Naive thymus-derived CD4-positive, alpha-beta T cell (primary cell): ENCODE measurements at places on chromosomes 4 and X.
A peak's percentile ranks its signal among the peaks of the same experiment; 100 is the strongest.

DNA sequence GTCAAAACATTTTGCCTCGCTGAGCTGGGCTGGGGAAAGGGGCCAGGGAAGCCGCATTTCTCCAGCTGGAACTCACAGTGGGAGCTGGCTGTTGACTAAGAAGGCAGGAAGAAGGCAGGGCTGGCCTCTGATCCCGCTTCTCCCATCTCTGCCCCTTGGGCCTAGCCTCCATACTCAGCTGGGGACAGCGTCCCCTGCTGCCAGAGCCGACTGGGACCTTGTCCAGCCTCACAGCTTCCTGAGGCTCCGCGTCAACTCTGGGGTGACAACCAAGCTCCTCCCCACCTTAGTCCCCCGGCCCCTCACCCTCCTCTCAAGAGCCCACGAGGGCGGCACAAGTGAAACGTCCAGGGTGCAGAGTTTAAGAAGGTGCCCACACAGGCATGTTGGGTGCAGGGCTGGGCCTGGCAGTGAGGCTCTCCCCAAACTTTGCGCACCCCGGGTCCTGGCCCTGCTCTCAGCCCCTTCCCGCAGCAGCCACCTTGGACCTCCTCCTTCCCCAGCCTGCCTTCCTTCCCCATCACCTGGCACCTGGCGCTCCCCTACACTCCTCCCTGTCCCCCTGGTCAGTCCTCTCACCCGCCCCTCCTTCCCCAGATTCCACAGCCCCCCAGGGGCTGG lies 100.8 kb downstream of the PSAPL1 start:
- DNase-seq: no peak

GRCh38 chr4:6492027-6492590 lies 19.7 kb upstream of the PPP2R2C start:
- no peak for DNase-seq

DNA sequence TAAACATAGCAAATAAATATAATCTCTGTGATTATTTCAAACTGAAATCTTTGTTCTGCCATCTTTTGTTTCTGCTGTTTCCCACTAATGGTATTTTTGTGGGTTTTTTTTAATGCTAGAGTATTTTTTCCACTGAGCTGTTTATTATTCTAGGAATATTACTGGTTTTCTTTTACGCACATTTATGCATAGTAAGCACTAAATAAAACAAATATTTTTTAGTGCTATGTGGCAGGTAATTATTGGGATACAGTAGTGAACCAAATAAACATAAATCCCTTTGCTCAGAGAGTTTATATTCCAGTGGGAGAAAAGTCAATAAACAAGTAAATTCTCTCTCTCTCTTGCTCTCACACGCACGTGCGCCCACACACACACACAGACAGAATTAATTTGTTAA lies 397.4 kb downstream of the PRDM5 start:
- no peak for DNase-seq

DNA sequence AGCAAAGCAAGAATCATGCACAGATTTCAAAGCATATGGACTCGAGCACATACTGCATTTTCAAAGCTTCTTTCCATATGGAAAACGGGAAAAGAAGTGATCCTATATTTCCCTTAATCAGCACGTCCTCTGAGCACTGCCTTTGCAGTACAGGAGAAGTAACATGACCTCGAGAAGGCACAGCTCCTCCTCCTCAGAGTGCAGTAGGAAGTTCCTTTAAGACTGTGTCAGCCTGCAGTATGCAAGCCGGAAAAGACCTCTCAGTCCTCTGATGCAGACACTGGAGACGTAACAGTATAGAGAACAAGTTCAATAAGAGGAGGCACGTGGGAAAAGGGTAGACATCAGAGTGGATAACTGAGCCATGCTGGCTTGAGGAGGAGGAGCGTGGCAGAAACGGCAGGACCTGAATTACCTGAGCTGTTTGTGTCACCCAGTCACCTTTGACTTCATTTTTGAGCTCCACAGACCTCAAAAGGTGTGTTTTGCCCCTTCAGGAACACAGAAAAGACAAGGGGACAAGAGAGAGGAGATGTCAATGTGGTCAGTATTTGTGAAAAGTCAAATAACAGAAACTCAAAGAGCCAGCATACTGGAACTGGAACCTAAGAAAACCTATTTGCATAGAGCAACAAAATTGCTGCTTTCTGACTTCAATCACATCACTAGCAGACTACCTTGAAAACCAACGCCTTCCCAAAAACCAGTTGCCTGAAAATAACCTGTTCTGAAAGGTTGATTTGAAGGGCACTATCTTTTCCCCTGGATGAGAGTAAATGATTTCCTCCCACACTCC lies 20.8 kb downstream of the IRF2 start:
- peak; percentile 63 for DNase-seq

DNA sequence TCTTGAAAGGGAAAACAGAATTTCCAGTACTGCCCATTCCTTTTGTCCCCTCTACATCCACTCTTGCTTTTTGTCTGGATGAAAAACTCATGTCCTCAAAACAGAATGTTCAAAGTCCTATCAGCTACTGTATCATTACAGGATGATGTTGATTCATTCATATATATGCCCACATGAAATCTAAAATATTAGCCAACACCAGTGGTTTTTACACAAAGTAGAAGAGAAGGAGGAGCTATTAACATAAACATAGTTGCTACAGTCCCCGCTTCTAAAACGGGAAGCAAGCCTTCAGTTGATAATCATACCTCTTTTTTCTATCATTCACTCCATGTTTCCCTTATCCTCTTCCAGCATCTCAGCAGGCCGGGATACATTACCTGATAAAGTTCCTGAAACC lies 7.7 kb upstream of the THOC2 start:
- no peak for DNase-seq

DNA sequence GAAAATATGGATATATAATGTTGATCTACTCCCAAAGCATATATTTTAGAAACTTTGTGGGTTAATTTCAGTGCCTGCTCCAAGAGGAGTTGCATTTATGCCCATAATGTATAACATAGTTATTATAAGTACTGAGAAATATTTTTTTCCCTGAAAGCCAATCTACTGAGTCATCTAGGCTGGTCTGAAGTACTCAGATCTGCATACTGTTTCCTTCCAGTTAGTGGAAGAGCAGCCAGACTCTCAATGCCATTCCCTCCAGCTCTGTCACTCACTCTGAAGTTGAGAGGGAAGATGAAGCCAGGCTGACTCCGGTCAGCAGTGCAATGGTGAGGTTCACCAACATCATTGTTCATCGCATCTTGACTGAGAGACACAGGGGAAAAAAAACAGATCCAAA lies 505.1 kb downstream of the PPARGC1A start:
- DNase-seq: no peak

DNA sequence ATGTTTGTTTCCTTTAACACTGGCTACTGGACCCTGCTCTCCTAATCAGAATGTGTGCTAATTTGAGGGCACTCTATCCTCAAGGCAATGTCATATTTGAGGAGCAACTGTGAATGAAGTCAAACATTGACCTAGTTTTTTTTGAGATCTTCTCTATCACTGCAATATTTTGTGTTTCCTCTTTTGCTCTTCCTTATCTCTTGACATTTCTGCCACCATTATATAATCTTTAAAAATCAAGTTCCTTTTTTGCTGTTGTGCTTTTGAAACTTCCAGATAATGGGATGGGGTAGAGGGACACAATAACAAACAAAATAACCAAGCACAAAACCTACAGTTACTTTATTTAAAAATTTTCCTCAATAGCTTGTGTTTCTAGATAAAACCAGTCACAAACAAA lies 7.4 kb upstream of the WDFY3 start:
- no peak for DNase-seq

DNA sequence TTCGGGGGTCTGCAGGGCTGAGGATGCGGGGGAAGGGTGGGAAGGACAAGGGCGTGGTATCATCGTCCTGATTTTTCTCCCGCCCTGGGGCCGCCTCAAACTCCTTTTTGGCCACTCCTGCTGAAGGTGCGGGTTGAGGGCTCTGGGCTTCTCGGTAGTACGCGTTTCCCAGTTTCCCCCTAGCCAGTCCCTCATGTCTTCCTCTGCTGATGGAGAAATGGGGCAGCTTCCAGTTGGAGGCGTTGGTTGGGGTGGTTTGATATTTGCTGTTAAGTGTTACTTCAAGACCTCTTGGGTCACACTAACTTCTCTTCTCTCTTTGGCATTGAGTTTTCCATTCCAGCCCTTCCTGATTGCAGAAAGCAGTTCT lies 482 bp downstream of the GSTCD start:
- DNase-seq: no peak

- DNase-seq: no peak
These were observed at the start of gene PWWP3B for GRCh38 chrX:106168107-106168506. Gene PWWP3B (plus strand): TSS chrX:106168305. CDS start chrX:106205433, 37,128 bp downstream.

DNA sequence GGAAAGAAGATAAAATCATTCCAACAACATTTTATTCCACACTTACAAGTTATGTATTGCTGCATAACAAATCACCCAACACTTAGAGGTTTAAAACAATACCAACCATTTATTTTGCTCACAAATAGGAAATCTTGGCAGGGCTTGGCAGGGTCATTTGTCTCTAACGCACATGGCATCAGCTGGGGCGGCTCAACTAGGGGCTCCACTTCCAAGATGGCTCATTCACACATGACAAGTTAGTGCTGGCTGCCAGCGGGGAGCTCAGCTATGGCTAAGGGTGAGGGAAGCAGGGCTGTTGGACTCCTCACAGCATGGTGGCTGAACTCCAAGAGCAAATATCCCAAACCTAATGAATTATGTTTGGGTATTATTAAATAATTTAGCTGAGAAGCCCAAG lies 377.0 kb downstream of the ZNF674 start:
- DNase-seq: no peak

DNA sequence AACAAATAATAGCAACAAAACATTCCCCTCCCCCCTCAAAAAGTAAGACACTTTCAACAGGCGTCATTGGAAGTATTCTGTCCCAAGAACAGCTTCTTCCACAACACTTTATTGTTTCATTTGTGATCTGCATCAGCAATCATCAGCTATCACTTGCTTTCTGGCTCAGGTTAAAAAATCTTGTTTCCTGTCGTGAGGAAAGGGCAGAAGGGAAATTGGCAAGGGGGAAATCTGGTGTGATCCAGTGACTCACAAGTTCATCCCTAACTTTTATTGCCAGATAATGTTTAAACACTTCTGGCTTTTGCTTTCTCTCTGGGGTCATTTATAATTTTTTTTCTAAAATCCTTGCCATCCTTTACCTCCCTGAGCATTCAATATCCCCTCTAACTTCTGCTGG lies 247.4 kb upstream of the GIMD1 start:
- DNase-seq: no peak

- no peak for DNase-seq
These were observed 65.1 kb downstream of the HPGDS start for GRCh38 chr4:94277534-94277933.

DNA sequence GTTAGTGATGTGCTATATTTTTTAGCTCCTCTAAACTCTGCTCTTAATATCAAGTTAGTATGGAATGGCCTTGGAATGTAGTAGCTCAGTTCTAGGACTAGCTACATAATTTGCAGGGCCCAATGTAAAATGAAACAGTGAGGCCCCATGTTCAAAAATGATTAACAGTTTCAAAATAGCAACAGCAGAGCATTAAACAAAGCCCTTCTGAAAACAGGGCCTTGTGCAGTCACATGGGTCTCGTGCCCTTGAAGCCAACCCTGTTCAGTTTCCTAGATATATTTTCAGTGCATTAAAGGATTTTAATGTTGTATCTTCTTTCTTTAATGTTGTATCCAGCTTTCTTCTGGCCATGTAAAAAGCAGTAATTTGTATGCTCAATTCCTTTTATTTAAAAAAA lies 82.1 kb downstream of the TASL start:
- DNase-seq: no peak

DNA sequence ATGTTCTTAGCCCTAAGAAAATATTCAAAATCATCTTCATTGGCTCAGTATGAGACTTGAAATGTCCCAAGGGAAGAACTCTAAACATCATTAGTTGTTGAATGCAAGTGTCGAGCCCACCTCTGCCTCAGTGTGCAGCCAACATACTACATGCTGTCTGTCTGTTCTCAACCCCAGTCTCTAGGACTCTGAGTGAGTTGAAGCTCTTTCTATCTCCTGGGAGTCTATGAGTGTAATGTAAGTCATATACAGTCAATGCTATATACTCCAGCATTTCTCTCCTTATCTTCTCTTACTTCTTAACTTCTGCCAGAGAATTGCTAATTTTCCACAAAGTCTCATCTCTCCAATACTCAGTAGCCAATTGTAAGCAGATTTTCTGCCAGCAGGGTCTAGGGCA lies 61.3 kb downstream of the SPATA18 start:
- DNase-seq: no peak

- DNase-seq: no peak
These were observed 72.8 kb downstream of the CLCN5 start for GRCh38 chrX:49995107-49995731.

GRCh38 chr4:53233114-53233795 lies 132.6 kb downstream of the SCFD2 start:
- no peak for DNase-seq

DNA sequence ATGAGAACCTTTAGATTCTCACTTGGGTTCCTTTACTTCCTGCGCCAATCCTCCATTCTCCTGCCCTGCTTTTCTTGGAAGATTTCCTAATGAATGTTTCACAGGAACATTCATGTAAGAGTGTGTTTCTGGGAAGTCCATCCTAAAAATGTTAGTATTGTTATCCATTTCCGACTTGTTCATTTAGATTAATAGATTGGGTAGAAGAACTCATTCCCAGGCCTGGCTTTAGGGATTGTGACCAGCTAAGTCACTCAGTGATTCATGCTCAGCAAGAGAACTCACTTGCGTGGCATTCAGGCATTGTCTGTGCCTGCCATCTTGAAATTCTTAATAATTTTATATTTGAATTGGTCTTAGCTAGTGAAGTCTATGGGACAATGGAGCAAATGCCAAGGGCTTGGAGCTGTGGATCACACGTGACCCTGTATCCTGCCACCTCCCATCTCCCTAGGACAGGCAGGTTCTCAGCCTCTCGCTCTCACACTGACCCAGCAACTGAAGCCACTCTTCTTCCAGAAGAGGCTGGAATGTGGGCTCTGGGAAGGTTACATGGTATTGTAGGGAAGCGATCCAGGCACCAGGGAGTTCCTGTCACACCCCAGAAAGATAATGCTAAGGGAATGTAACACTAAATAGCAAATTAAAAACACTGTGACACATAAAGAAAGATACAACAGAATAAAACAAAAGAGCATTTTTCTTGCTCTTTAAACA lies 562.1 kb downstream of the TMA16 start:
- DNase-seq: no peak

GRCh38 chr4:784401-785331 lies 41.3 kb downstream of the CPLX1 start:
- DNase-seq: no peak

DNA sequence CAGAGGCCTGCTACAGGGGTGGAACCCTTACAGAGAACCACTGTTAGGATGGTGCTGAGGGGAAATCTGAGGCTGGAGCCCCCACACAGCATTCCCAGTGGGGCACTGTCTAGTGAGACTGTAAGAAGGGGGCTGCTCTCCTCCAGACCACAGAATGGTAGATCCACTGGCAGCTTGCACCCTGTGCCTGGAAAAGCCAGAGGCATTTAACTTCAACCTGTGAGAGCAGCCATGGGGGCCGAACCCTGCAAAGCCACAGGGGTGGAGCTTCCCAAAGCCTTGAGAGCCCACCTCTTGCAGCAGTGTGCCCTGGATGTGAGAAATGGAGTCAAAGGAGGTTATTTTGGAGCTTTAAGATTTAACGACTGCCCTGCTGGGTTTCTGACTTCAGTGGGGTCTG lies 159.4 kb downstream of the BMPR1B start:
- DNase-seq: no peak

- DNase-seq: no peak
These were observed 73.1 kb downstream of the WFS1 start for GRCh38 chr4:6342530-6343293.
